ENCODE measurements at places on chromosomes 3 and 15.

DNA sequence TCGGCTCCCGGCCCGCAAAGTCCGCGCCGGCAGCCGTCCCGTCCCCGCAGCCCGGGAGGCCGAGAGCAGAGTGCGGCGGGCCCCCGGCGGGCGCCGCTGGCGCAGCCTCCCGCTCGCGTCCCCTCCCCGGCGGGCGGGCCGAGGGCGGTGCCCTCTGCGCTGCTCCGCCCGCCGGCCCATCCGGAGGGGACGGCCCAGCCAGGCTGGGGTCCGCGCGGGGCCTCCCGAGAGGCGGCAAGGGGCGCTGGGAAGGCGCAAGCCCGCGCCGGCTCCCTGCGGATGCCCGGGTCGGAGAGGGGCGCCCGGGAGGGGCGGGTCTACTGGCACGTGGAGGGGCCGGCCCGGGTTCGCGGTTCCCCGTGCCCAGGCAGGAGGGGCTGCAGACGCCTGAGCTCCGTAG, at the start of the genes CLCN2 and POLR2H:
CLCN2 (minus strand) TSS at position 74 of the 400 bp plus-strand sequence. CDS start 126 bp downstream, outside the sequence.
POLR2H (plus strand) TSS at position 179 of the 400 bp plus-strand sequence. CDS start 1,783 bp downstream, outside the sequence.
- no peak for DNase-seq

DNA sequence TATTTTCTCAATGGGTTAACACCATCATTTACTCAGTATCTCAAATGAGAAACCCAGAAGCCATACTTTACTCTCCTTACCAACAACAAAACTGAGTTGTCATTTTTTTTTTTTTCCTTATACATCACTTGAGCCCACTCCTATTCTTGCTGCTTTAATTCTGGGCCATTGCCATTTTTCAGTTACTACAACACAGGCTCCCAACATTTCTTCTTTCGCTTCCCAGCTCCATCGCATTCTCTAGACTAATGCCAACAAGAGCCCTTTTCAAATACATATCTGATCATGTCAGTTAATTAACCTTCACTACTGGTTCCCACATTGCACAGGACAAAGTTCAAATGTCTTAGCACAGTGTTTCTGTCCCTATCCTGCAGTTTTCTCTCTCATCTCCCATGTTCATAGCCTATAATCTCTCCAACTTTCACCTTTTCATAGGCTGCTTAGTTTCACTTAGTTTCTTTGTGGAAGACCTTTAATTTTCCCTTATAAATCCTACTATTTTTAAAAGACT, 22.5 kb upstream of the ANXA2 start:
- DNase-seq = no peak

DNA sequence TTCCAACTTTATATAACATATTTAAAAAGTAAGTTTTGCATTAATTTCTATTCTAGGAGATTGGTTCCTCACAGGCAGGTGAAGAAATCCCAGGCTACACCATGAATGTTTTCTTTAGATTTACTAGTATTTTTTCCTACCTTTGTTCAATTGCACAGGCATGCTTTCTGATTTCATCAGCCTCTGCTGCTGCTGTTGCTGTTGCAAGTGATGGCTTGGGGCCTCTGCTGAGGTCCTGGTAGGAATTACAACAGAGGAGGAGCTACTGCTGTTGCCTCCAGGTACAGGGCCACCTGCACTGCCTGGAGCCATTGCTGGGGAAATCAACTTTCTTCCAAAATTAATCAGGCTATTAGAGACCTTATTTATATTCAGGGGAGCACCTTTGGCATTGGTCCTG, 353.3 kb downstream of the PLCL2 start:
- no peak for DNase-seq

DNA sequence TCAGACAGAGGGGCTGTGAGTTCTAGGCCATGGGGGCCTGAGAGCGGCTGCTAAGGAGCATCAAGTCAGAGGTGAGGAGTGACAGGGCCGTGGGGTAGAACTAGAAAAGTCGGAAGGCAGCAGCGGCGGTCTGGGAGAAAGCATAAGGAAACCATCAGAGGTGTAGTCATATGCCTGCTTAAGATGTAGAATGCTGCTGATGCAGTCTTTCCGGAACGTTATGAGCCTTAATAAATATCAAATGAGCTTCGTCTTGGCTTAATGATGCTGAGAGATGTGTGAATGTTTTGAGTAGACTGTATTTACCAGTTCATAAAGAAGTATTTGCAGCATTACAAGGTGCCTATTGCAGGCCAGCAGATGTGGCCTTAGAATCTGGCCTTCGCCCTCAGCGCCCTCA, 15.2 kb downstream of the ATG7 start:
- no peak for DNase-seq

- DNase-seq = no peak
Measured at GRCh38 chr3:53646723-53647122, 152.3 kb downstream of the CACNA1D start.

GRCh38 chr3:23711916-23712494, 93.8 kb upstream of the UBE2E1 start:
- no peak for DNase-seq

GRCh38 chr3:191239407-191240031, 40.5 kb downstream of the OSTN start:
- DNase-seq = no peak

GRCh38 chr3:177713928-177714900, 516.9 kb upstream of the TBL1XR1 start:
- no peak for DNase-seq
